Vagina (tissue), 2 donors: ENCODE measurements at places on chromosomes 1 and 21. TPM values are rescaled to one million over a fixed set of nuclear protein-coding genes. Genes with fewer than 3 reads are reported as not detected.

- no peak for DNase-seq
Observed at GRCh38 chr1:3584915-3585314, 26.4 kb downstream of the MEGF6 start.

The MROH7 gene
- 7.4 TPM for total RNA-seq

- no peak for DNase-seq
Observed at GRCh38 chr1:207058252-207058651, 5.2 kb downstream of the PFKFB2 start.

The GUK1 gene
- 299 TPM for total RNA-seq

- DNase-seq = no peak
Observed at GRCh38 chr1:62210960-62211359, 16.3 kb downstream of the L1TD1 start.

DNA sequence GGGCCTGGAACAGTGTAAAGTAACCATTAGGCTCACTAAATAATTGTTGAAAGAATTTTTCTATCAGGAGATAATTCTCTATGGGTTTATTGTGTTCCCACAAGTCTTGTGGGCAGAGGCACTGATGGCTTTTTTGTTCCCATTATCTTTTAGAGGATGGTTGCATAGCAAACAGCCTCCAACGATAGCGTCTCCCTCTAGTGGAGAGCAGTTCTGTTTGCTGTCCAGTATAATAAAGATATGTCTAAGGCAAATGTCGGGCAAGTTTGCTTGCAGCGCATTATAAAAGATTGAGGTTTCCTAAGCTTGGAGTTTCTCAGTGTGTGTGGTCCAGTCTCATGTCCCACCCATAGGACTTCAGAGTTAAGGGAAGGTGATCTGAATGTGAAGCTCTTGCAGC is 1.3 kb upstream of the SLC6A17 start:
- DNase-seq = no peak

- no peak for DNase-seq
Observed at GRCh38 chr21:31675960-31676359, 16.5 kb downstream of the SOD1 start.

- DNase-seq = no peak
Observed at GRCh38 chr1:147292012-147292411, 49.5 kb downstream of the CHD1L start.

GRCh38 chr1:189500778-189501177 is 976.9 kb downstream of the BRINP3 start:
- no peak for DNase-seq

GRCh38 chr1:32960342-32960741 is 4.3 kb downstream of the RNF19B start:
- DNase-seq = no peak

The LRRC3 gene
- total RNA-seq = 2.5 TPM

GRCh38 chr1:109993885-109994284 is 9.3 kb downstream of the AHCYL1 start:
- no peak for DNase-seq

DNA sequence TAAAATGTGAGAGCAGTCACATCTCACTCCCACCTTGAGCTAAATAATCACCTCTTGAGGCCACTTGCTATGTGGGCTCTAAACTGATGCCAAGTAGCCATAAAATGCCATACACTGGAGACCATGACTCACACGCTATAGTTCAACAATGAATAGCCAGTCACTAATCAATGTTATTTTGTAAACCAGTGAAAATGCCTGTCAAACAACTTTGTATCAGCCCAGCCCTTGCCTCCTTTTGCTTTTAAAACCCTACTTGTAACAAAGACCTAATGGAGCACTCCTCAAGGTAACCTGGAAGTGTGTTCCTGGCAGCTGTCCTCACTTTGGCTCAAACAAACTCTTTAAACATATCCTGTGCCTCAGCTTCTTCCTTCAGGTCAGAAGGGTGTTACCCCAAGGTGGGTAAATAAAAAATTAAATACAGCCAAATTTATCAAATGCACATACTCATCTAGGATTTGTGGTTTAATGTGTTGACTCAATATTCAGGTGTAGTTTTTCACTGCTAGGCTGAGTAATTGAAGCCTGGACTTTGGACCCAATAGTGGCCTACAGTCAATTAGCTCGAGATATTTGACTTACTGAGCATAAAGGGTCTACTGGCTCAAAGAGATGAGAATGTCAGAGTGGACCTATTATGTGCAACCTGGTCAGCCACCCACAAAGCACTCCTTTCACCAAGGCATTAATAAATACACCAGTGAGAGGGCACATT is 154.3 kb downstream of the COQ8A start:
- DNase-seq = no peak

GRCh38 chr21:40254540-40255465 is 387.6 kb downstream of the PCP4 start:
- no peak for DNase-seq

The ADAM30 gene
- total RNA-seq = not detected

- DNase-seq = no peak
Observed at GRCh38 chr1:230308039-230308438, 118.1 kb downstream of the PGBD5 start.

- DNase-seq = no peak
Observed at GRCh38 chr1:173504268-173504667, 27.1 kb downstream of the PRDX6 start.

DNA sequence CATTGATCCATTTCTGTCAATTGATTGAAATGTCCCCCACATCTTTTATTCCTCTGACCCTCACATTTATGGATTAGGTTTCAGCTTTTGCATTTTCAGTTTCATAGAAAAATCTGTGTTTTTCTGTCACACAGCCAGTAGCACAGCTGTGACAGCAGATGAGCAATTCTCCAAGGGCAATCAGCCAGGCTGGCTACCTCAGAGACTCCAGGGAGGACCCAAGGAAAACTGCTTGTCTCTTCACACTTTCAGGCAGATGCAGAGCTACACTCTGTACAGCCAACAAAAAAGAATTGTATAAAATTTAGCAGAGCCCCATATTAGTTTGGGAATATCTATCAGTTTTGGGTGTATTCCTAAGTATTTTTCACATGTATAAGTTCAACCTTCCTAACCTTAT is 257.2 kb downstream of the LRRC7 start:
- DNase-seq = no peak

DNA sequence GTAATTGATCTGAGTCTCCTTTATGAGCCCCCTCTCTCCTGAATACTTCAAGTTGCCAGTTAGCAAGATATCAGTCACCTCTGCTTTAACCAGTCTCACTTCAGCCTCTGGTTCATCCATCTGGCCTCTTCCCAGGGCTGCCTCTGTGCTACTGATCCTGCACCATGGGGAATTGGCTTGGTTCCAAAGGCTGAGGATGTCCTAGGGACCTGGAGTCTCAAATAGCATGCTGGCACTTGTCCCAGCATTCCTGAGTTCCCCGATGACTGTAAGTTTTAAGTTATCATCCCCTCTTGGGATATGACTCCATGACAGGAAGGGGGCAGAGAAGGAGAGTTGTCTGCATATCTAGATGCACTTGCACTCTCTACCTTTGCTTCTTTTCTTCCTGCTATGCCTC is 252.0 kb downstream of the PTBP2 start:
- no peak for DNase-seq

- no peak for DNase-seq
Observed at GRCh38 chr1:229411434-229412055, 22.3 kb downstream of the ACTA1 start.

The NEK2 gene
- 1.7 TPM for total RNA-seq

- peak; percentile 93 for DNase-seq
Observed at GRCh38 chr1:206513312-206514111, 6.2 kb downstream of the RASSF5 start.

- no peak for DNase-seq
Observed at GRCh38 chr1:6285336-6285735, 24.4 kb upstream of the GPR153 start.

DNA sequence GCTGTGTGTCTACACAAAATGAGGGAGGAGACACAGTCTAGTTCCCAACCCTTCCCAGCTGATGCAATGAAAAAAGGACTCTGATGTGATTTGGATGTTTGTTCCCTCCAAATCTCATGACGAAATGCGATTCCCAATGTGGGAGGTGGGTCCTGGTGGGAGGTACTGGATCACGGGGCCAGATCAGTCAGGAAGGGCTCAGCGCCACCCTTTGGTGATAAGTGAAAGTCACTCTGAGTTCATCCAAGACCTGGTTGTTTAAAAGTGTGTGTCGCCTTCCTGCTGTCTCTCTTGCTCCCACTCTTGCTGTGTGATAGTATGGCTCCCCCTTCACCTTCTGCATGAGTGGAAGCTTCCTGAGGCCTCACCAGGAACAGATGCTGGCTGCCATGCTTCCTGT is 63.2 kb downstream of the GNG4 start:
- DNase-seq = no peak

DNA sequence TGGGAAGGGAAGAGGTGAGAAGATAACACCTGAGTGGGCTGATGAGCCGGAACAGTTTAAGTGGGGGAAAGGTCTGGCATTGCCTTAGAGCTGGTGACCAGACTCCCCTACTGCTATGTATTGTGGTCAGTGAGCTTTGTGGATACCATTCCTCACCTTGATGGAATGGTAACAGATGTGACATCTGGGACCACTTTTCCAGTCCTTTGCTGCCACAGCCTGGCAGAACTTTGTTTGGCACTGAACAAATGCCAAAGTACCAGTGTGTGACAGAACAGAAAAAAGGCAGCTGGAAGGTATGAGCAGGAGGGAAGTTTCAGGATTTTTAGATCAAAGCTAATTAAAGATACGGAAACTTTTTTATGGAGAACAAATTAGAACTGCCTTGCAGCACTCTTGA is 6.2 kb downstream of the MED8 start:
- no peak for DNase-seq

DNA sequence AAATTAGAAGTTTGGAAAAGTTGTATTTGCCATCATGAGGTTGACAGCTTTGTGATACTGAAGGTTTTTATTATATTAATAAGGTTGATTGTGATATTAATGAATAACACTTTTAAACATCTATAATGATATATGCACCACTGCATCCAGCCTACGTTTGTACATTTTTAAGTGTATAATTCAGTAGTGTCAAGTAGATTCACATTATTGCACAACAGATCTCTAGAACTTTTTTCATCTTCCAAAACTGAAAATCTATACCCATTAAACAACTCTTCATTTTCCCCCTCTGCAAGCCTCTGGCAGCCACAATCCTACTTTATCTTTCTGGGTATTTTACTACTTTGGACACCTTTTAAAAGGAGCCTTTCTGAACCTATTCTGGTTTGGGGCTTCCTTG is 37.2 kb upstream of the ZMYM4 start:
- no peak for DNase-seq

The DDAH1 gene
- 10.3 TPM for total RNA-seq

GRCh38 chr1:240031414-240031813 is 60.3 kb upstream of the FMN2 start:
- DNase-seq = no peak

DNA sequence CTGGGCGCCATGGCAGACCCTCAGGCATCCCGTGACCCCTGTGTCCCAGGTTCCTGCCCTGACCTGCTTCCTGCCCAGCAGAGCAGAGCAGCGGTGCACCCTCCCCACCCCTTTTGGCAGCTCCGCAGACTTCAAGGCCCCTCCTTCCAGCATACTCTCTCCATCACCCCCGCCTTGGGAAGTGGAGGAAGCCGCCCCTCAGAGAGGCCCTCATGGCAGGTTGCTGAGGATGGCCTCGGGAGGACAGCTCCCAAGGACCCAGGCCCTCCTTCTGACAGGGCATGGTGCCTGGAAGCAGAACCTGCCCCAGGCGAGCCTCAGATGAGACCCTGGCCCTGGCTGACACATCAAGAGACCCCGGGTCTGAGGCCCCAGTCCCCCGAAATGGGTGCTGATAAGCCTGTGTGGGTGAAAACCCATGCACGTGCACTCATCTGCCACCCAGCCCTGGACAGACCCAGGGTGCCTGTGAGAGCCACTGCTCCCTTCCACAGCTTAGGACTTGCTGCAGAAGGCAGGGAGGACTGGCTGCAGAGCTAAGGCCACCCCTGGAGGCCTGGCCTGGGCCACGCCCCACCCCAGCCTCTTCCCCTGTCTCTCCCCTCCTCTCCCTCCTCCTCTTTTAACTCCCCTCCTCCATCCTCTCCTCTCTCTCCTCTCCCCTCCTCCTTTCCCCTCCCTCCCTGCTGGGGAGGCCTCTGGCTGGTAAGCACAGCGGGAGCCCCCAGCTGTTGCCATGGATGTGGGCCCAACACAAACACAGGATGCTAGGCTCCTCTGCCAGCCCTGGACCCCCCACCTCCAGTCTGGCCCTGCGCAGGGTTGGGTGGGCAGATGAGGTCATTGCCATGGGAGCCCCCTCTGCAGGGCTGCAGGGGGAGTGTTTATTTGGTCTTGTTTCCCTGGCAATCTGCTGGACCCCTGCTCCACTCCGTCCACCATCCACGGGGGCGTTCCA is 33.7 kb downstream of the WNT9A start:
- no peak for DNase-seq

GRCh38 chr1:176735201-176735600 is 272.2 kb downstream of the PAPPA2 start:
- DNase-seq = no peak

DNA sequence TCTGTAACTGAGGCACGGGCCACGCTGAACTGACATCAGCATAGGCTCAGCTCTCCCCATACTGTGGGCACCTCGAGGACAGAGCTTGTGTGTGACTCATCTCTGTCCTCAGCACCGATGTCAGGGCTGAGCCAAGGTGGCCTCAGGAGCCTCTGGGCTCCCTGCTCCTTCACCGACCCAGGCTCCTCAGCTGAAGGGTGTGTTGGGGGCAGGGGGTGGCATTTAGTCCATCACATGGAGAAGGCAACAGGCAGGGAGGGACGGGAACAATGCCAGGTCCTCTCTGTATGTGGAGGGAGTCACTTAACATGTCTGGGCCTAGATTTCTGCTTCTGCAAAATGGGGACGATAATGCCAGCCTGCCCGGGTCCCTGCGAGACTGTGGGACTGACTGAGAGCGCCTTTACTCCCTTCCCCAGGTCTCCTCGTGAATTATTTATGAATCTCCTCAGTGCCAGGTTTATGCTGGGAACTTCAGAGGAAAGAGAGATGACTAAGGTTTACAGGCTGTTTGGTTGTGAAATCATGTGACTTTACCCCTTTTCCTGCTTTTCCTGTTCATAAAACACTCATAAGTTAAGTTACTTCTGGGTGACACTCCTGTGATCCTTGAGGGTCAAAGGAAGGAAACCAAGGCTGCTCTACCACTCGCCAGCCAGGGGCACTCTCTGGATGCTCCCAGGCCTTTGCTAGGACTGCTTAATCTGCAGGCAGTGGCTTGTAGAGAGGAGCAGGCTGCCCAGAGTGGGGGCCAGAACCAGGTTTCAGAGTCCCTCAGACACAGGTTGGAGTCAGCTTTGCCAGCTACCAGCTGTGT is 16.2 kb downstream of the TTC39A start:
- no peak for DNase-seq

- DNase-seq = no peak
Observed at GRCh38 chr1:211237579-211237978, 21.6 kb upstream of the RCOR3 start.

The KDF1 gene
- 7.4 TPM for total RNA-seq

The CYP4A22 gene
- total RNA-seq = not detected

The S100A11 gene
- 559 TPM for total RNA-seq

GRCh38 chr1:212691561-212692071 is 8.0 kb downstream of the BATF3 start:
- peak; percentile 72 for DNase-seq

- no peak for DNase-seq
Observed at GRCh38 chr1:11661103-11661502, 2.9 kb upstream of the FBXO6 start.

GRCh38 chr1:206039046-206039973 is 13.7 kb upstream of the RHEX start:
- no peak for DNase-seq
